ENCODE measurements at places on chromosomes 3 and 15. TPM values are rescaled to one million over a fixed set of nuclear protein-coding genes. Genes with fewer than 3 reads are reported as not detected.

GRCh38 chr3:196419386-196419785 lies 12.8 kb downstream of the UBXN7 start:
- no peaks in the 10 kb centered on the region for H3K27me3 ChIP-seq
- no peaks in the 10 kb centered on the region for H3K36me3 ChIP-seq
- no peak for DNase-seq
- peaks cover 64% of the 10 kb centered on the region for H3K4me1 ChIP-seq

- no peak overlapping the region for H3K27ac ChIP-seq
- no peak overlapping the region for H3K4me3 ChIP-seq
- no peak for DNase-seq
- H3K36me3 ChIP-seq: no peaks in the 10 kb centered on the region
- no peaks in the 10 kb centered on the region for H3K4me1 ChIP-seq
These were observed 53.0 kb upstream of the CORO2B start for GRCh38 chr15:68525815-68526214.

DNA sequence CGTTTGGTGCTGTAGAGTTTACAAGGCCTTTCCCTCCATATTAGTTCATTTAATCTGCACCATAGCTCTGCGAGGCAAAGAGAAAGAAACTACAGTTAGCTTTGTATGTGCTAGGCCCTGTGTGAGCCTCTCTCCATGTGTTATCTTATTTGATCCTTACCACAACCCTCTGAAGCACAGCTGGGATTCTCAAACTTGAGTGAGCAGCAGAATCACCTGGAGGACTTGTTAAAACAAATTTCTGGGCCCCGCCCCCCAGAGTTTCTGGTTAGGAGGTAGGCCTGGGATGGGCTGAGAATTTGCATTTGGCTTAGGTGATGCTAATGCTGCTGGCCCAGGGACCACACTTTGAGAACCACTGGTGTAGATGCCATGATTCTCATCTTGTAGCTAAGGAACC lies 12.3 kb downstream of the CA12 start:
- H3K4me3 ChIP-seq: no peak overlapping the region
- H3K36me3 ChIP-seq: no peaks in the 10 kb centered on the region
- H3K27ac ChIP-seq: no peak overlapping the region
- DNase-seq: peak; percentile 56

DNA sequence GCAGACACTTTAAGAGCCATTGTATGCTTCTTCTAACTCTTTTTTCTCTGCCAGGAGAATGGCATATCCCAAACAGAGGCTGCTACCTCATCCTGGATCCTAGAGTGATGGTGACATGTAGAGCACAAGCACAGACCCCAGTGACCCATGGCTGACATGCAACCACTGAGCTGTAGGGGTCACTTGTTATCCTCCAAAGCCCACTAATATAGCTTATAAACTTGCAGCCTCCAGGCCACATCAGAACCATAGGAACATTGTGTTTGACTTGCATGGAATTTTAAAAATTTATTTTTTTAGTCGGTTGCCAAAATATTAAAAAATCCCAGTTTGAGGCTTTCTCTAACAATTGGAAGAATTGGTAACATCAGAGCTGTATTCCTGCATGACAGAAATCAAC lies 283.0 kb upstream of the WNT5A start:
- DNase-seq: no peak
- H3K27me3 ChIP-seq: no peaks in the 10 kb centered on the region
- H3K36me3 ChIP-seq: no peaks in the 10 kb centered on the region
- no peaks in the 10 kb centered on the region for H3K4me1 ChIP-seq
- no peak overlapping the region for H3K27ac ChIP-seq

GRCh38 chr3:73292220-73292619 lies 230.8 kb downstream of the EBLN2 start:
- H3K36me3 ChIP-seq: no peaks in the 10 kb centered on the region
- no peak overlapping the region for H3K4me3 ChIP-seq
- H3K4me1 ChIP-seq: peaks cover 7% of the 10 kb centered on the region
- no peak for DNase-seq

GRCh38 chr3:25568525-25569078 lies 96.1 kb downstream of the TOP2B start:
- DNase-seq: no peak
- H3K27me3 ChIP-seq: no peaks in the 10 kb centered on the region
- H3K4me1 ChIP-seq: peaks cover 6% of the 10 kb centered on the region

Gene RASA2
- 13.6 TPM for total RNA-seq

Gene NECTIN3
- total RNA-seq: 54.1 TPM

All from sigmoid colon (tissue), 7 donors.